ENCODE measurements at places on chromosomes 7 and 10. TPM values are rescaled to one million over a fixed set of nuclear protein-coding genes. Genes with fewer than 3 reads are reported as not detected.

The CCT6A gene
- 199 TPM for polyA plus RNA-seq

The COL1A2 gene
- polyA plus RNA-seq = 1,282 TPM

DNA sequence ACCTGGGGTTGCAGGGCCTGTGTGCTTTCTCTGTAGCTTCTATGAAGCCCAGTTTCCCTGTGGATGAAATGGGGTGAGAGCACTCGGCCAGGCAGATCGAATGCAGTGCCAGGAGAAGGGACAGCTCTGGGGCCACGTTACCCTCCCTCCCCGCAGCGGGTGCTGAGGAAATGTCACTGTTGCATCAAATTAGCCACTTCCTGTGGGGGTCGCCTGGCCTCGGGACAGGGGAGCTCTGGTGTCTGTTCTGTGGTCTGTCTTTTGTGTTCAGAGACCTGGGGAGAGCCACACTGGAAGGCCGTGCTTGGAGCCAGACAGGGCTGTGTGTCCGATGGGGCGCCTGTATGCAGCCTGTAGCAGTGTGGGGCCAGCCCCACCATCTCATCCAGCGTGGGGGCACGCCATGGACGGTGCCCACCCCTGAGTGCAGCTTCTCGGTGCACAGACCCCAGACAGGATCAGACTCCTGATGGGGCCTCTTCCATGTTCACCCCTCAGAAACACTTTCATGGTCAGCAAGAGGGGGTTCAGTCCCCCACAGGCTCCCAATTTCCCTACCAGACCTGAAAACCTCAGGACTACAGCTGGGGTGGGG, 13.6 kb downstream of the TTYH3 start:
- DNase-seq = no peak

GRCh38 chr10:111246814-111247452, 170.1 kb downstream of the ADRA2A start:
- no peak for DNase-seq

GRCh38 chr7:32069116-32069650, 1.0 kb downstream of the PDE1C start:
- DNase-seq = no peak

DNA sequence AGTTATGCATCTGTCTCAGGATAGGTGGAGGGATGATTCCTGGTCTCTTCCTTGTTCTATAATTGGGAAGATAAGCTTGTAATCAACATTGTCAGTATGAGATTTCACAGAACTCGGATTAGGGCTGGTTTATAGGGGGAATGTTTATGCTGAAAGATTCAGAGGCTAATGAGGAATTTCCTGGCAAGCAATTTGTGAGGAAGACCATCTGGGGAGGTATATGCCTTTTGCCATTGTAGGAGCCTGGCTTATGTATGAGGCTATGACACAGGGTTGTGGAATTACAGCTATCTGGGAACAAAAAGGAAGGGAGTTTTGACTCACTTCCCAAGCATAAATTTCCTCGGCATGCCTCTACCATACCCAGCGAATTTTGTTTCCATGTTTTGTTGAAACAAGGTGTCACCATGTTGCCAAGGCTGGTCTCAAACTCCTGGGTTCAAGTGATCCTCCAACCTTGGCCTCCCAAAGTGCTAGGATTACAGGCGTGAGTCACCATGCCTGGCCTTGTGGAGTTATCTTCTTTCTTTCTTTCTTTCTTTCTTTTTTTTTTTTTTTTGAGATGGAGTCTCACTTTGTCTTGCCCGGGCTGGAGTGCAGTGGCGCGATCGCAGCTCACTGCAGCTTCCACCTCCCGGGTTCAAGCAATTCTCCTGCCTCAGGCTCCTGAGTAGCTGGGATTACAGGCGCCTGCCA, 1.6 kb upstream of the COPS6 start:
- no peak for DNase-seq

- DNase-seq = no peak
Observed at GRCh38 chr10:73226663-73227062, 20.4 kb downstream of the DNAJC9 start.
